ENCODE measurements at places on chromosomes 1 and 21.
A peak's percentile ranks its signal among the peaks of the same experiment; 100 is the strongest.

DNA sequence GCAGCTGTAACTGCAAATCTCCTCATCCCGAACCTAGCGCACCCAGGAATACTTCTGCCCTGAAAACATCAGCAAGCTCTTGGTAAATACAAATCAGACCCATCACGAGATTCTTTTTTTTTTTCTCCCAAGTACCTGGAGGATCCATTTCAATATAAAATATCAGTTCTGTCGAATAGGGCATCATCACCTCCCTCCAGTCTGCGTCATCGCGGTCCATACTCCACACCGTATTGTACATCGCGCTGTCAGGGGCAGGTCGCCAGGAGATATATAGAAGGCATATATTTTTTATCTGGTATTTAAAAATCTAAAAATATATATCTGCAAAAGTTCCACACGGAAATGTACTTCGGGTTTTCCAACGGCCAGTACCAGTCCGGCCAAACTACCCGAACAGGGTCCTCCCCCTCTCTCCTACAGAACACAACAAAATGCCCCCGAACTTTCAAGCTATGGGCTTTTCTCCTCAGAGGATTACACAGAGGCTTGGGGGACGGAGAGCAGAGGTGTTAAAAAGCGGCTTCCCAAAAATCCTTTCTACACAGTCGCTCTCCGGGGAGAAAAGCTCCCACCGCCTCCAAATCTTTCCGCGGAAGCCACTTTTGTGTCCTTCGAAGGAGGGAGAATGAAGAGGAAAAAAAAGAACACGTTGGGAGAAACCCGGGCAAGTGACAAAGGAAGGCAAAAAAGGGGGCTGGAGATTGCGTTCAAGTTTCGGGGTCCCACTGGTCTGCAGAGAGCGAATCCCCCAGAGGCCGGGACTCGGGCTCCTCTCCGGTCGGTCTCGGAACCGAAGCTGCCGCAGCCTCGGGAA, 509 bp downstream of the PIK3R3 start:
- DNase-seq, result peak; percentile 60

DNA sequence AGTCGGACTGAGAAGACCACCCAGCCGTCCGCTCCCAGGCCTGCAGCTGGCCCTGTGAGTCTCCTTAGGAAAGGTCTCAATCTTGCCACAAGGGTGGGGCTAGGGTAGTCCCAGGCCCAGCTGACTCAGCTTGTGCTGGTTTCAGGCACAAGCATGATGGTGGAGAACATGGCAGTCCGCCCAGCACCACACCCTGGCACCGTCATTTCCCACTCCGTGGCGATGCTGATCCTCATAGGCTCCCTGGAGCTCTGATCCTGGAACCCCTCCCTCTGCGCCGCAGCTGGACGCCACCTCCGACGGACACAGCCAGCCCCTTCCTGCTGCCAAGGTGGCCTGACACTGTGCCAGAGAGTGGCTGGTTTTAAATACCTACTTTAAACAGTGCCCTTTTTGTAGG, 10.7 kb downstream of the TMEM81 start:
- no peak for DNase-seq

DNA sequence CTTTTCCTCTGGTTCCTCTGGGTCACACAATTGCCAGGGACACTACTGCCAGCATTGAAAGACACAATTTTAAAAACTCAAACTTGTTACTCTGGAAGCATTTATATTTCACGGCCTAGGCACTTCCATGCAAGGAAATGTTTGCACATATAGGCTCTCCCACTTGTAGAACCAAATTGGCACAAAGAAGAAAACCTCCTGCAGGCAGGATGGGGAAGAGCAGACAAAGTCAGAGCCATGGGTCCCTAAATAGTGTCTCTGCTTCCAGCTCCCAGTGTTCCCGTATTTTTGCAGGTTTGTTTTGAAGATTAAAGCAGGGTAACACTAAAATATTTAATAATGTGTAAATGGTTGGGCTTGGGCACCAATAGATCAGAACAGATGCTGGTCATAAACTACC, 19.0 kb upstream of the ADGRL2 start:
- no peak for DNase-seq

GRCh38 chr1:163258181-163258580, 55.5 kb upstream of the RGS5 start:
- DNase-seq, result no peak

GRCh38 chr1:107225706-107226105, 84.9 kb downstream of the NTNG1 start:
- no peak for DNase-seq

DNA sequence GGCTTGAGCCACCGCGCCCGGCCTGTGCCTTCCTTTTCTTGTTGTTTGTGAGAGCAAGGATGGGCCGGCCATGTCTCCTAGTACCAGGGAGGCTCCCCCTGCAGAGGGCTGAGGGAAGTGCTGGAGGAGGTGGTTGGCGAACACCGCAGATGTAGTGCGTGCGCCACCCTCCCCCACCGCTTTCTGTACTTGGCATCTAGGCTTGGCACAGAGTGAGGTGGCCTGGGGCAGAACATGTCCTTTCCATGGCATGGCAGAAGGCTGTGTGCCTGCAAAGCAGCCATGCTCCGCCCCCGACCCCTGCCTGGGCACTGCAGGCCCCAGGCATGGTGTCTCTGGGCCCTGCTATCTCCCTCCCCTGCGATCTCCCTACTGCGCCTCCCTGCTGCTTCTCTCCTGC, 30.7 kb downstream of the ALPL start:
- peak; percentile 29 for DNase-seq

DNA sequence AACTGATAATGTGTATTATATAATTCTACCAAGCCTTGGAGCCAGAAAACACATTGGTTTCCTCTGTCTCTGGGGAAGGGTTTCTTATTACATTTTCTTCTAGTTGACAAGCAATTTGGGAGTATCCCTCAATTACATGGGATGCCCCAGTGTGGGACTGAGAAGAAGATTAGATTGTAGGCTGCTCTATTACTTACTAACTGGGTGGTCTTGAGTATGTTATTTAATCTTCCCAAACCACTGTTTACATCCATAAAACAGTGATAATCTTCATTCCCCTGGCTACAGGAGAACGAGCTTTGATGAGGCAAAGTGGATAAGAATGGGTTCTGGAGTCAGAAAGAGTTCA, 105.8 kb downstream of the TSEN15 start:
- DNase-seq, result no peak

DNA sequence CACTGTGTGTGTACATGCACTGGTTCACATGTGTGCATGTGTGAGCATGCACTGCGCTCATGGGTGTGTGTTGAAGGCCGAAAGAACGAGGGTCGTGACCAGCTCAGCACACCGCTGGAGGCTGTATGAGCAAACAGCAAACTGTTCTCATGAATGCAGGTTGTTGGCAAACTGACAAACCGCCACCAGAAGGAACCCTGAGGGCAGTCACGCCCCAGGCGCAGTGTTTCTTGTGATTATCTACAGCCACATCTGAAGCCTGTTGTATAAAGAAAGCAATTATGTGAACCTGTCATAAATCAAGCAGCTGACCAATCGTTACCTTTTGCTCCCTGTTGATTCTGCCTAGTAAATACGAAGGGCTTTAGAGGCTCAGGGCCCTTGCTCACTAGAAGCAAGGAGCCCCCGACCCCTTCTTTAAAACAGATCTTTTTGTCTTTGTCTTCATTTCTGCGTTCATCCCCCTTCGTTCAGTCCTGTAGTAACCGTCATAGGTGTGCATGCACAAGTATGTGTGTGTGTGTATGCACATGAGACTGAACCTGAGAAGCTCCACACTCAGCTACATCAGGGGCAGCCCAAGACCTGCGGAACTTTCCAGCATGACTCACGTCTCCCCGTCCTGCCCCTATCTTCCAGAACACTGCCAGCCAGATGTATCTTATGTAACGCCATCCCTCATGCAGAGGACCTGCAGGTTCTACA, 16.8 kb upstream of the RIPK4 start:
- peak; percentile 28 for DNase-seq

GRCh38 chr1:182359645-182360044, 31.9 kb downstream of the GLUL start:
- no peak for DNase-seq

DNA sequence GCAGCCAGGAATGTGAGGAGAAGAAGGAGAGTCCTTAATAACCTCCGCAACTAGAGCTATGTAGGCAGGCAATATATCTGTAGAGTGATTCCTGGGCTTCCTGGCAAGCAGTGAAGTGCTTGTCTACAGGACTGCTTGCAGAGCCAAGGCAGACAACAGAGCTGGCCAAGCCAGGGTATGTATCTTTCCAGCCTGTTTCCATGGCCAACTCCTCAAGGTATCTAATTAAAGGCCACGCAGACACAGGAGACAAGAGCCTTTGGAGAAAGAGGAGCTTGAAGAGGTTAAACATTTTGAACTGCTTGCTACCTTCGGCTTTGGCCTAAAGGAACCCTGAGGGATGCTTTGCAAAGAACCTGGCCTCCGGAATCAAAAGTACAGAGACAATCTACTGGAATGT, 137.4 kb downstream of the PIGK start:
- no peak for DNase-seq

- DNase-seq, result peak; percentile 54
These were observed 17.7 kb downstream of the IVL start for GRCh38 chr1:152926091-152926490.

GRCh38 chr1:240285540-240285939, 193.9 kb downstream of the FMN2 start:
- DNase-seq, result no peak

GRCh38 chr1:169105434-169106094, 926 bp upstream of the ATP1B1 start:
- peak; percentile 88 for DNase-seq

DNA sequence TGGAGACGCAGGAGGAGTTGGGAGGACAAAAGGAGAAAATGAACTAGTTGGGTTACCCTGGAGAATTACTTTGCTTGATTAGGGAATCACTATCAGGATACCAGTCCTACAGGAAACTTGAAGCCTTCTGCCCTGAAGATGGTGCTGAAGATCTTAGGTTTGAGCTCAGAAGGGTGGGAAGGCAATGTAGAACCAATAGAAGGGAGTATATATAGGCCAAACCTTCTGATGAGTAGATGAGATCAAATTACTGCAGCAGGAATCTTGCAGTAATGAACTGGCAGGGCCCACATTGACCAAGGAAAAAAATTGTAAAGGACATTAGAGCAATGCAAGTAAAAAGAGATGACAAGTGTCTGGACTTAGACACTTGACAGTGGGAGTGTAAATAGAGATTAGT, 116.3 kb upstream of the CACYBP start:
- DNase-seq, result no peak

DNA sequence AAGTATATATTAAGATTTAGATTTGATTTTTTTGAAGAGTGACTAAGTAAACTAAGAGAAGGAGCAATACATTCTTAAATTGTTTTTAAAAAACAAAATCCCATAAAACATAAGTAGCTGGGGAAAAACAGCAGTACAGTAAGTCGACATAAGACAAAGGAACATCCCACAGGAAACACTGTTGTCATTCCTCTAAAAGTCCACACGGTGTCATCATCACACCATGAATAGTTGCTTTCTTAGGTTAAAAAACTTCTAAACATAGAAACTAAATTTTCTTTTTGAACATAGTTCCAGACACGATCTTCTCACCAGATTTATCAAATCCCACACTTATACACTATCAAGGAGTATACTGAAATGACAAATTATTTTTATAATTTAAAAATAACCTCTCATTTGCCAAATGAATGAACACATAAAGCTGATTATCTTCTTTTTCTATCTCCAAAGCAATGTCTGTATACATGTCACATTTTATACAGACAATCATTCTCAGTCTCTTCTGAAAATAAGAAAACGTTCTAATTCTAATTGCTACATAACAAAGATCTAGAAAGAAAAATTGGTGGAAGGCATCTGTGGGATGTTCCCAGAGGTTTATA, 15.8 kb downstream of the ODF2L start:
- peak; percentile 5 for DNase-seq
